ENCODE measurements at places on chromosomes 4 and X.

DNA sequence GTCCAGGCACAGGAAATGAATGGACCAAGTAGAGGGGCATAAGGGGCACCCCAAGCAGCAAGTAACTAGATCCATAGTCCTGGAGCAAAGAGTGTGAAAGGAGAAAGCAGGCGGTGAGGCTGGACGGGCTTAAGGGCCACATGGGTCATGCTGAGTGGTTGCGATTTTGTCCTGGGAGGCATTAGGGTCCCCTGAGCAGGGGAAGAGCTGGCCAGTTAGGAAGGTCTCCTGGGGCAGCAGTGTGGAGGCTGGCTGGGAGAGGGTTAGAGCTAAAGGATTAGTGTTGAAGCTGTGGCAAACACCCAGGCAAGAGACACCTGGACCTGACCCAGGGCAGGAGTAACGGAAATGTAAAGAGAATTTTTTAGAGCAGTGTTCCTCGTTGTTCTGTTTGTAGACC is 26.5 kb downstream of the MYOZ2 start:
- no peak for DNase-seq

GRCh38 chr4:42329421-42329820 is 67.9 kb upstream of the SHISA3 start:
- DNase-seq: no peak

GRCh38 chr4:114076899-114077570 is 97.6 kb upstream of the ARSJ start:
- DNase-seq: no peak

GRCh38 chr4:104020641-104021040 is 300.9 kb upstream of the TACR3 start:
- no peak for DNase-seq

DNA sequence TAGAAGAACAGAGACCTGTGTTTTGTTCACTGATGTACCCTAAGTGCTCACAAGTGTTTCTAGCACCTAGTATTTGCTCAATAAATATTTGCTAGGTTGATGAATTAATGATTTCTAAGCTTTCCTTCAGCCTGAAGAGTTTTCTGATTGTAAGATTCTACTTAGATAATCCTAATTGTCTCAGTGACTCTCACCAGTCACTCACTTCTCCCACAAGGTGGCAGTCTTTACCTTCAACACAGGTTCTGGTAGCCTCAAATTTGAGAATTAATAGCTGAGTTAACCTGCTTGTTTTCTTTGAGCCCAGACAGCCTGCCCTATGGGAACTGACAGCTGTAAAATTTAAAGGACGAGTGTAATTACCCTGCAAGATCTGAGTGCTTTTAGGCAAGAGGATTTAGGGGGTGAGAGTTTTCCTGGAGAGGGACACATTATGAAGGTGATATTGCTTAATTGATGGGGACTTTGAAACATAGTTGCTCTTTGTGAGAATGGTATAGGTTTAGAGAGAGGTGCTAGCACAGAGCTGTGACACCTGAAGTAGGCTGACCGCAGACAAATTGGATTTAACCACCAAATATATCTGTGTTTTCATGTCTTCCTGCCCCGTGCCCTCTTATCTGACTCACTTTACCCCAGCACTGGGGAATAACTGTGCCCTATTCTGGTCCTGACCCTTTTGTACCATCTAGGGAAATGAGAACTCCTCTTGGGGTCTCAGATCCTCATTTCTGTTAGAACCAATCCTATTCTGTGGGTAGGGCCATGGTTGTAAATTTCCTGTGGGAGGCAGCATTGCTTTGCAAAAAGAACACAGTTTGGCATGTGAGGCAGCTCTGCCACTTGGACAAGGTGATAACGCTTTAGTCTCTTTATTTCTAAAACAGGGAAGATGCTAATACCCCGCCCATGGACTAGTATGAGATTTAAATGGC is 27.7 kb downstream of the CD38 start:
- peak; percentile 90 for DNase-seq

GRCh38 chr4:139521754-139522401 is 34.1 kb downstream of the SETD7 start:
- DNase-seq: no peak

GRCh38 chrX:24877854-24878650 is 137.7 kb downstream of the ARX start:
- no peak for DNase-seq

- DNase-seq: no peak
Observed at GRCh38 chr4:166808380-166808779, 425.9 kb downstream of the SPOCK3 start.

DNA sequence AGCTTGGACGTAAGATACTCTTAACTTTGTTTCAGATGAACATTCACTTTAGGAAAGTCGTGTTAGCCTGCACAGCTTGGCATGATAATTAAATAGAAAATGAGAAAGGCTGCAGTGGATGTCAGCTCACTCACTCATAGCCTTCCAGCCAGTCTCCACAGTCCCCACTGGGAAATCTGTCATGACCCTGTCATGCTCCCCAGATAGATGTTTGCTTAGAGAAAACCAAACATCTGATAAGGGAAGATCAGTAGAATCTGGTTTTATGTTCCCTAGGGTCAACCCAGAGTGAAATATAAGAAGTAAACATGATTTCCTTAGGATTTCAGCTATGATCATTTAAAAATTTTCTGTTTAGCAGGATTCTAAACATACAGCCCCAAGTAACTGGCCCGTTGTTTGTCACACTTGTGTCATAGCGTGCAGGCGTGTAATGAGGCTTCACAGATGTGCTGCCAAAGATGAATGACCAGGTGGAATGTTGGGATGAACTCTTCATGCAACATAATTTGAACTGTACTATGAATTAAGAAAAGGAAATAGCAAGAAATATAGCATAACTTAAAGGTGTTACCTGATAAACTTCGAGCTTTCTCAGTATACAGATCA is 180.1 kb downstream of the BANK1 start:
- no peak for DNase-seq
